ENCODE measurements at places on chromosomes 2 and 18.

DNA sequence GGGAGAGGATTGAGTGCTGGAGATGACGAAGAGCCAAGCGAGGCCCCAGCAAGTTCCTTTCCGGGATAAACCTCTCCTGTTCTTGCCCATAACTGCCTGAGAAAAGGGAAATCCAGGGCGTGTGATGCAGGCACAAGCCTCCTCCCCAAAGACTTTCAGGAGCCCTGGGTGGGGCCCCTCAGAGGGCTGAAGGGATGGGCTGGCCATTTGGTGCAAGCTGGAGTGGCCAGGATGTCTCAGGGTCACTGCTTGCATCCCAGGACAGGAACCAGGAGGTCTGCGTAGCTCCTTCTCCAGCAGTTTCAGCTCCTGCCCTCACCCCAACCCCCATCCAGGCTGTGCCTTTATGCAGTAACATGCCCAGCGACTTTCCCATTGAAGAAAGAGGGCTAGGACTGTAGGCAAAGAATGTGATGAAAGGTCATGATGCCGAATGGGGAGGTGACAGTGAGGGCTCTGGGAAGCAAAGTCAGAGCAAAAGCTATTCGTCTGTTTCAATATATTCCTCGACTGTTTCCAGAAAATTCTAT, 80.2 kb downstream of the PXDN start:
- no peak for DNase-seq

DNA sequence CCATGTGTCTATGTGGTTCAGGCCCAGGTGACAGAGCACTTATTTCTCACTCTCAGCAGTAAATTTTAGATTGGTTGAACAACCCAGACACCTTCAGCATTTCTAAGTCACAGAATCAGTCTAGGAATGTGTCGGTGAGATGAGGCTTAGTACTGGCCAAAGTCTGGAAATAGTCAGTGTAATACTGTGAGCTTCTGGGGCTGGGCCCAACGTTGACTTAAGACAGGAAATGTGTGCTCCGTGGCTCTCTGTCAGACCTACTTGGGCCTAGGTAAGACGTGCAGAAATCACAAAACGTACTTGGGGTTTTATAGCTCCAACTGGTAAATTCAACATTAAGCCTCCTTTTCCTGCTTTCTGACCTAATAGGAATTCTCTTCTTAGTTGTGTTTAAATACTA, 160.3 kb upstream of the COL3A1 start:
- no peak for DNase-seq

GRCh38 chr2:157746234-157746950, 117.7 kb upstream of the ACVR1C start:
- no peak for DNase-seq

- DNase-seq: no peak
Observed at GRCh38 chr18:51287818-51288508, 90.5 kb upstream of the MEX3C start.

GRCh38 chr2:112705575-112705974, 15.2 kb upstream of the NT5DC4 start:
- DNase-seq: no peak

DNA sequence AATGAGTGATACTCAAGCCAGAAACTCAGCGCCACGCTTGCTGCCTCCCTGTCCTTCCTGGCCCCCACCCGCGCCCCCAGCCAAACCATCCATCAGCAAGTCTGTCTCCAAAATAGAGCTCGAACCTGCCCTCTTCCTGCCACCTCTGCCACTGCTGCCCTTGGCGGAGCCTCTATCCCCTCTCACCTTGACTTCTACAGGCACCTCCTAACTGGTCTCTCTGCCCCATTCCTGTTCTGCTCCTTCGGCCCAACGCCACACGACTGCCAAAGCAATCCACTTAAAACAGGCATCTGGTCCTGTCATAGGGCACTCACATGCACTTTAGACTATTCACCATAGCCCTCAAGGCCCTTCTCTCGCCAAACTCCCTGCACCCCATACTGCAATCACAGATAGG, 210.3 kb upstream of the SMAD2 start:
- no peak for DNase-seq

- peak; percentile 68 for DNase-seq
Observed at GRCh38 chr2:96685577-96686459, 43.3 kb downstream of the FER1L5 start.

GRCh38 chr2:133303150-133303549, 265.1 kb downstream of the NCKAP5 start:
- no peak for DNase-seq

GRCh38 chr18:42222557-42222956, 267.5 kb downstream of the PIK3C3 start:
- DNase-seq: no peak

DNA sequence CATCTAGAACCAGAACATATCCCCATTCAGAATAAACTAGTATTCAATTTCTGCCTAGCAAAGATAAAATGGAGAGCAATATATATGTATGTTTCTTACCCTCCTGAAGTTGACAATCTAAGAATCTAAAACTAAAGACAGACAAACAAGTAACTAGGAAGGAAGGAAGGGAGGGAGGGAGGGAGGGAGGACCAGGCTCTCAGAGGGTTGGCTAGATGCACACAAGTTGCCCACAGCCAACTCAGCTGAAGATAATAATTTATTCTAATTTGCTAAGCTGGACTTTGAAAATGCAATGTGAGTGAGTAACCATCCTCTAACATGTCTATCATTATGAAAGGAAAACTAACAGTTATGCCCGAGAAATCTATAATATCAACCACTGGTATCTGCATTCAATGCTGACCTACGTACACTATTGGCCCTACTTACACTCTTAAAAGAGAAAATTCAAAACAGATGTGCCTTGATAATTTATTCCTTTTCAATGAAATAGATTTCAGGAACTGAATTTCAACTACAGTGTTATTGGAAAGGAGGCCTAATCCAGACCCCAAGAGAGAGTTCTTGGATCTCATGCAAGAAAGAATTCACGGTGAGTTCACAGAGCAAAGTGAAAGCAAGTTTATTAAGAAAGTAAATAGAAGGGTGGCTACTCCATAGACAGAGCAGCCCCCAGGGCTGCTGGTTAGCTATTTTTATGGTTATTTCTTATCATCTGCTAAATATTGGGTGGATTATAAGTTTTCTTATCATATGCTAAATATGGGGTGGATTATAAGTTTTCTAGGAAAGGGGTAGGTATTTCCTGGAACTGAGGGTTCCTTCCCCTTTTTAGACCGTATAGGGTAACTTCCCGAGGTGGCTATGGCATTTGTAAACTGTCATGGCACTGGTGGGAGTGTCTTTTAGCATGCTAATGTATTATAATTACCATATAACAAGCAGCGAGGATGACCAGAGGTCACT, 288.5 kb upstream of the SLC39A10 start:
- no peak for DNase-seq

DNA sequence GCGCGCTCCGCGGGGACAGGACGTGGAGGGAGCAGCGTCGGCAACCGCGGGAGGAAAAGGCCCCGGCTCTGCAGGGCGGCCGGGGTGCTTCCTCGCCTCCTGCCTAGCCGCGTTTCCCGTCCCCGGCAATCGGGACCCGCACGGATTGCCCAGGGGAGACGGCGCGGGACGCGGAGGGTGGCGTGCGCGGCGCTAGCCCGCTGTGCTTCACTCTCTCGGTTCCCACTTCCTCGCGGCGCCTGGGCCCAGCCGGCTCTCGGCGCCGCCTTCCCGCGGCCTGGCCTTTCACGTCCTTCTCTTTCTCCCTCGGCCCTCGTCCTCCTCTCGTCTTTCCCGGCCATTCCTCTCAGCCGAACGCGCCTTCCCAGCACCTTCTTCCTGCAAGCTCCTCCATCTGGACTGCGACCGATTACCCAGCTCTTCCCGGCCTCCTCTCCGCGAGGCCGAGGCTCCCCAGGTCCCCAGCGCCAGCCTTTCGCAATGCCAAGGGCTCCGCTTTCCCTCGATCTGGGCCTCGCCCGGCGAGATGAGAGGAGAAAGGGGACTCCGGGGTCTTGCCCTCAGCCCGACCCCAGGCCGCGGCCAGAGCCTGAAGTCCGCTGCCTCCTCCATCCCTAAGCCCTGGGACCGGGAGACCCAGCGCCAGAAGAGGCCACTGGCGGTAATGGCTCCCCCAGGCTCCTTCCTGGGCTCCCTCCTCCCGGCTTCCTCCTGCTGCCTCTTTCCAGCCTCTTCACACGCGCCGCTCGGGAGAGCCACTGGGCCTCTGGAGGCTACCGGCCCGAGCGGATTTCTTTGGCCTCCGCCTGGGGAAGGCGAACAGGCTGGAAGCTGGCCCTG, 34.3 kb upstream of the ATP6V1B1 start:
- peak; percentile 54 for DNase-seq

DNA sequence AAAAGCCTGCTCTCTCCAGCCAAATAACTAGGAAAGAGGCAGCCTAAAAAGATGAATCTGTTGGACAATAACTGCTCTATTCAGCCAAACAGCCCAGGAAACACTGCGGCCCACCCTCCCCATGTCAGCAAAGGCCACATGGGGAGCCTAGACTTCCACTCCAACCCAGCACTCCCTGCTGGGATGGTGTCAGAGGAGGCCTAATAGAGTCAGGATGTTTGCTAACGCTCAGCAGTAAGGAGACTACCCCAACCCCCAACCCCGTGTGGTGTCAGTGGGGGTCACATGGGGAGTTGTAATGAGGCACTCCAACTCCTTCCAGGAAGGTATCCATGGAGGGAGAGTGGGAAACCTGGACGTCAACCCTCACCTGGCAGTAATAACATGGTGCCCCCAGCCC, 41.6 kb downstream of the ZBTB7C start:
- peak; percentile 2 for DNase-seq

DNA sequence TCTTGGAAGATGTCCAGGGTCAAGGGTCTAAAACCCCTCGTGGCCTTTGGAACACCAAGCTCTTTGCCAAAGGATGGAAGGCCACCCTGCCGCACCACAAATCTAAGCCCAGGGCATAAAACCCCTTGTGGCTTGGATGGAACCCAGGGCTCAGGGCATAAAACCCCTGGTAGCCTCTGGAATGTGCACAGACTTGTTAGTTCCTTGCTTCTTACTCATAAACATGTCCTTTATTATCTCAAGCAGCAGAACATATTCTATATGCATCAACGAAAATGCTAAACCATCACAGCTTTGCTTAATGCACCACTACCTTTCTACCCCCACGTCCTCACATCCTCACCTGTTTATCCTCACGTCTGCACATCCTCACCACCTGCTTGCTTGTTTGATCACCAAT, 998.0 kb downstream of the DSC3 start:
- no peak for DNase-seq

- no peak for DNase-seq
Observed at GRCh38 chr2:24945907-24946306, 25.8 kb downstream of the DNAJC27 start.
